ENCODE measurements at places on chromosomes 2 and 18. TPM values are rescaled to one million over a fixed set of nuclear protein-coding genes. Genes with fewer than 3 reads are reported as not detected.

Gene TSPYL6
- 0.13 TPM for polyA plus RNA-seq

DNA sequence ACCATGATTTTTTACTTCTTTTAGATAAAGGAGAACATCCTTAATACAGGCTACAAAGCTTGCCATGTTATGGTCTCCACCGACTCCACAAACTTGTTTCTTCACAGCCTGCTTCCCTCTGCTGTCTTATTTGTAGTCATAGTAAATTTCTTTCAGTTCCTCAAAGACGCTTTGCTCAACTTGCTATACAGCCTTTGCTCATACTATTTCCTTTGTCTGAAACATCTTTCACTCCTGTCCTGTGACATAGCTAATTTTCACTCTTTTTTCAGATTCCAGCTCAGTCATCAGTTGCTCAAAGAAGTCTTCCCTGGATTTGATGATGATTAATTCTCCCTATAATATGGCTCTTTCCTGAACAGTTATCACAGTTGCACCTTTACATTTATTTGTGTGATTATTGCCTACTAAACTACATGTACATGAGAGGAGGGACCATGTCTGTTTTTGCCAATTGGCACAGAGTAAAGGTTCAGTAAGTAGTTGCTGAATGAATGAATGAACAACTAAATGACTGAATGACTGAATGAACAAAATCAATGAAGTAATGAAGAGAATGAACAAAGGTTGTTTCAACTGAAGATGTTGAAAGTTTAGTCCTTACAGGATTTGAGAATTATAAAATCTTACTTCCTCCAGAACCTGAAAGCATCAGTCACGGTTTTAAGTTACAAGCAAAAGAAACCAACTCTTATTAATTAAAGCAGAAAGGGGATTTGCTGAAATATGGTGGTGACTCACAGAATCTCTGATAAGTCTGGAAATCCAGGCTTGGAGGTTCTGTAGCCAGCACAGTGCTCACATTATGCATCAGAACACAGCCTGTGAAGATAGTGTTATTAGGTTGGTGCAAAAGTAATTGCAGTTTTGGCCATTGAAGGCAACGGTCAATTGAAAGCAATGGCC lies 186.4 kb upstream of the FAM98A start:
- DNase-seq, result no peak

Gene CHST10
- 22.0 TPM for polyA plus RNA-seq

Gene PIEZO2
- 23.7 TPM for polyA plus RNA-seq

GRCh38 chr18:62069556-62069955 lies 117.3 kb downstream of the PIGN start:
- DNase-seq, result no peak

Gene KIF1A
- 11.1 TPM for polyA plus RNA-seq

GRCh38 chr18:28174181-28174905 lies 2.6 kb downstream of the CDH2 start:
- DNase-seq, result no peak

- DNase-seq, result no peak
These were observed 70.5 kb downstream of the FMNL2 start for GRCh38 chr2:152405206-152406118.

Gene IL1F10
- polyA plus RNA-seq, result not detected

DNA sequence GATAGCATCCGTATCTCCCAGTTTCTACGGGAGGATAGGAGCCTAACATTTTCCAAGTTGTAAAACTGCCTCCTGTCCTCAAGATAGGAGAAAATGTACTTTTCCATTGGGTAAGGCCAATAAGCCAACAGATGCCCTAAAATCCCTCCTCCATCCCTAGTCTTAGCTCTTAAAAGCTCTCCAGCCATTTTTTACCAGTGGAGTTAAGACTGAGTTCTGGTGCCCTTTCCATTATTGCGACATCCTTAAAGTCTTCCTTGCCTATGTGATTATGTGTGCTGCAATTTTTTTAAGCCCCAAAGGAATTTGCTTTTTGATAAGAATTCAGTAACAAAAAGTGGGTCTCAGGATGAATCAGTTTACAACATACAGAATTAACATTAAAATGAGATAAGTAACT lies 33.0 kb downstream of the LINC00305 start:
- DNase-seq, result no peak

Gene NOSTRIN
- polyA plus RNA-seq, result 37.2 TPM

DNA sequence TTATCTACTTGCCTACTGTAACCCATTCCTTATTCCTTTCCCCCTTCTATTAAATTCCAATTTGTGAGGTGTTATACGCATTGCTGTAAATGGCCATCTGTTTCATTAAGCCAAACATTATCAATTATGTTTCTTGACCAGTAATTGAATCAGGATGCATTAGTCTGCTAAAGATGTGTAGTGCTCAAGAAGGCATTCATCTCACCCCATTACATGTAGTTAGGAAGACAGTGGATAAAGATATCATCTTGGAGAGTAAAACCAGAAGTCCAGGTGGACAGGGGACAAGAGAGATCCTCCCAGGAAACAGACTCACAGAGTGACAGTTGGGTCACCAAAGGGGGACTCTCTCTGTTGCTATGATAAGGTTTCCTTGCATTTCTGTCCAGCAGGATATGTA lies 73.3 kb upstream of the FAM98A start:
- DNase-seq, result no peak

- DNase-seq, result no peak
These were observed 44.4 kb downstream of the BCL2L11 start for GRCh38 chr2:111165084-111165483.

DNA sequence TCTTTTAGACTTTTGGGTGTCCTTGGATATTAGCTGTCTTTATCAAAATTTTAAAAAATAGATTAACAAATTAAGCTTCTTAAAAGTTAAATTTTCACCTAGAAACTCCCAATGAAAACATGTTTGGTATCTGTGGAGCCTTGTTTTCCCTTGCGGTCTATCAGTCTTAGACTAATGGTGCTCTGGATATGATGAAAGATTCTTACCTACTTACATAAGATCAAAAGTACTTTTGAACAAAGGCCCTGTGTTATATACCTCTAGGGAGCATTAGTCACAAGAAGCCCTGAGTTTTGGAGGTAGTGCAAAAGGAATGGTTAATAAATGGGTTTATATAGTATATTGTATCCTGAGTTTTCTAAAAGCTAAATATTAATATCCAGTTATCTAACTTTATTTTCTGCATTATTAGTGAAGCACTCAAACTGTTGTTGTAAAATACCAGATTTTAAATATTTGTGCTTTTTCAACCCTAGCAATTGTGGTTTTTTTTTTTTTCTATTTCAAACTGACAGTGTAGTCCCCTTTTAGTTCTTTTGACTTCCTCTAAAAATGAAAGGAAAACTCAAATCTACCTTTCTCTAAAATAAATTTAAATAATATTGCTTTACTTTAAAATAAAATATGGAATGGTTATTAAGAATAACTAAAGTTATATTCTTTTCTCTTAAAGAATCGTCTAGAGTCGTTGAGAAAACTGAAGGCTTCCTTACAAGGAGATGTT lies 18.1 kb downstream of the NDC80 start:
- no peak for DNase-seq

Gene SERPINB5
- 0.13 TPM for polyA plus RNA-seq

GRCh38 chr2:5530011-5530696 lies 162.0 kb upstream of the SOX11 start:
- no peak for DNase-seq
